ENCODE measurements at places on chromosomes 13 and 19. TPM values are rescaled to one million over a fixed set of nuclear protein-coding genes. Genes with fewer than 3 reads are reported as not detected.
A peak's percentile ranks its signal among the peaks of the same experiment; 100 is the strongest.

GRCh38 chr13:73740666-73741065, 393.5 kb downstream of the KLF12 start:
- DNase-seq, result no peak

GRCh38 chr13:83453300-83453699, 429.0 kb downstream of the SLITRK1 start:
- DNase-seq, result no peak

DNA sequence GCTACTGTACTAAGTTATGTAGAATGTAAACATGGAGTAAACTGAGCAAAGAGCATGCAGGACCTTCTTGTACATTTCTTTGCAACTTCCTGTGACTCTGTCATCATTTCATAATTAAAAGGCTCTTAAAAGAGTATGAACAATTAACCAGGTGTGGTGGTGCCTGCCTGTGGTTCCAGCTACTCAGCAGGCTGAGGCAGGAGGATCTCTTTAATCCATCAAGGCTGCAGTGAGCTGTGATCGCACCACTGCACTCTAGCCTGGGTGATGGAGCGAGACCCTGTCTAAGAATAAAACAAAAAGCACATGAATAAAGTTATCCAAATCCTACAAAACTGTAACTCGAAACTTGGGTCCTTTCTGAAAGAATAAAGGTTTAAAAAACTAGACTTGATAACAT, 5.8 kb upstream of the SPACA7 start:
- no peak for DNase-seq

DNA sequence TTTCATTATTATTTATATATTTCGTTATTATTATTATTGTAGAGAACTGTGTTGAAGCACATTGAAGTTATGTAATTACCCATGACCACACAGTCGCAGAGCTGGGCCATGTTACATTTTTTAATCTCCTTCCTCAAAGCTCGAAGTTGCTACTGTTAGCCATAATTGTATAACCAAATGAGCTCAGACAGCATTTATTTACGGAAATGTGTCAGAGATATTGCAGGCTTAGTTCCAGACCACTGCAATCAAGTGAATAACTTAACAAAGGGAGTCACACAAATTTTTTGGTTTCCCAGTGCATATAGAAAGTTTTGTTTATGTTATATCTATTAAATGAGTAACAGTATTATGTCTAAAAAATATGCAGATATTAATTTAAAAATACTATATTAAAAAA, 147.1 kb upstream of the SLITRK1 start:
- DNase-seq, result no peak

The FGF22 gene
- 0.29 TPM for total RNA-seq

The TICAM1 gene
- total RNA-seq, result 7.4 TPM

- DNase-seq, result no peak
Measured at GRCh38 chr13:109271555-109272541, 514.5 kb downstream of the IRS2 start.

DNA sequence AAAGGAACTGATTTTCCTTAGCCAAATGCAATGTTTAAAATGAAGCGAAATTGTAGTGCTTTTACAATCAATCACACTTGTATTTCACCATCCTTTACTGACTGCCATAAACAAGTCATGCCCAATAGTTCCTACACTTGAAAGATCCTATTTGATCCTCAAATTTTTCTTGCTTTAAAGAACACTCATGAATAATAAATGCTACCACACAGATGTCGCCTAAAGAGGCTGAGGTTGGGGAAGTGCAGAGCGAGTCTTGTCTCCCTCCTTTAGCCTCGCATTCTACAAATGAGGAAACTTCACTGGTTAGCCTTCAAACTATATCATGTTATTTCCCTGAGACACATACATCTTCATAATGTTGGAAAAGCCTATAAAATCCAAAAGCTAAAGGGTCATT, 18.7 kb upstream of the AMER2 start:
- no peak for DNase-seq

DNA sequence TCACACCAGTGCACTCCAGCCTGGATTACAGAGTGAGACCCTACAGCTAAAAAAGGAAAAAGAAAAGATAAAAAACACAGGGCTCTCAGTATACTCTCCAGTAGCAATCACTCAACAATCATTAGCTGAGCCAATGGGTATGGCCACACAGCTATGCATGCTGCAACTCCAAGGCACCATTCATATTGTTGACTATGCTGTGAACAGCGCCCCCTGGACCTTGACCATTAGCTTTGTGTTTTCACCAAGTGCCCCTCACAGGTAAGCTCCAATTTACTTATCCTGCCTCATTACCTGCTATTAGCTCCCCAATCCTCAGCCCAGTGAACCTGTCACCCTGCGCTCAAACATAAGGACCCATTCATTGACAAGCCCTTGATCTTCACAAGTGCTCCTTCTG, 35.8 kb downstream of the ZIC5 start:
- DNase-seq, result no peak

- DNase-seq, result peak; percentile 87
Measured at GRCh38 chr19:28023064-28023463, 1189.9 kb downstream of the UQCRFS1 start.

DNA sequence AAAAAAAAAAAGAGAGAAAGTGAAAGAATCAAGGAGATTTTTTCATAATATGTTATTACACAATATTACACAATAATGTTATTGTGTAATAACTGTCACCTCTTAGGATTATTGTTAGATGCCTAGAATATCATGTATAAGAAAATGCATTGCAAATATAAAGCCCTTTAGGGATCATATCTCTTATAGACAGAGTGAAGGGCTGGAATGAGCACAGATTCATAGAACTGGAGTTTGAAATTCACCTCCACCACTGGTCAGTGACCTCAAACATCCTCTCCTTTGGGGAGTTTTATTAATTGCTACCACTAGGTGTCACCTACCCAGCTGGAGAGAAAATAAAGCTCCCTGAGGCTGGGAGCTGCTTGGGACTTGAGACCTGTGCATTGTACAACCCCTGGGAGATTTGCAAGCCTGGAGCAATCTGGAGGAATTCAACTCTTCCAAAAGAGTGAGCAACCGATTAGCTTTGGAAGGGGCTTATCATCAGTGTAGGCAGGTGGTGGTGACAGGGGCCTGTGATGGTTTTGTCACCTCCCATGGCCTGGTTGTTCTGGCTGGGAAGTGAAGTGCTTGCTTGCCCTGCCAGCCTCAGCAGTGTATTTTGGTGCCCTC, 30.3 kb upstream of the FRY start:
- DNase-seq, result no peak

The CCDC70 gene
- total RNA-seq, result not detected

DNA sequence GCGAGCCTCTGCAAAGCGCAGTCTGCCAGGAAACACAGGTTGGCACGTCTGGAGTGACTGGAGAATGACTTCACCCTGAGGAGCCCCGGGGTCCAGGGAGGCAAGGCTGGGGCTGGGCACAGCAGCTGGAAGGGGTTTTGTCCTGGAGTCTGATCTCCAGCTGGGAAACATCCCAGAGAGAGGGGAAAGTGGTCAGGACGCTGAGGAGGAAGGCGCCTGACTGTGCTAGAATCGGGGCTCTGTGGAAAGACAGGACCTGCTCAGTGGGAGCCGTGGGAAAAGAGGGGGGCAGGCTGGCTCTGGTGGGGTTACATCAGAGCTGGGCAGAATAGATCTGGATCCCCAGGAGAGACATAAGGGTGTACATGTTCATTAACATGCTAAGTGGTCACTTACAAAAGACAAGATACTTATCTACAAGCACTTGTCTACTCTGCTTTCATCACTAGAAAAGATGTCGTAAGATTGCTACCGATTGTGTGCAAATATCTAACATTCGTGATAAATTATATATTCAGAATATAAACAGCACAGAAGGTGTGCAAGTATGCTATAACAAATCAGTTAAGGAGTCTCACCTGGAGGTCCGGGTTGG, 106.6 kb downstream of the COL4A1 start:
- DNase-seq, result no peak

DNA sequence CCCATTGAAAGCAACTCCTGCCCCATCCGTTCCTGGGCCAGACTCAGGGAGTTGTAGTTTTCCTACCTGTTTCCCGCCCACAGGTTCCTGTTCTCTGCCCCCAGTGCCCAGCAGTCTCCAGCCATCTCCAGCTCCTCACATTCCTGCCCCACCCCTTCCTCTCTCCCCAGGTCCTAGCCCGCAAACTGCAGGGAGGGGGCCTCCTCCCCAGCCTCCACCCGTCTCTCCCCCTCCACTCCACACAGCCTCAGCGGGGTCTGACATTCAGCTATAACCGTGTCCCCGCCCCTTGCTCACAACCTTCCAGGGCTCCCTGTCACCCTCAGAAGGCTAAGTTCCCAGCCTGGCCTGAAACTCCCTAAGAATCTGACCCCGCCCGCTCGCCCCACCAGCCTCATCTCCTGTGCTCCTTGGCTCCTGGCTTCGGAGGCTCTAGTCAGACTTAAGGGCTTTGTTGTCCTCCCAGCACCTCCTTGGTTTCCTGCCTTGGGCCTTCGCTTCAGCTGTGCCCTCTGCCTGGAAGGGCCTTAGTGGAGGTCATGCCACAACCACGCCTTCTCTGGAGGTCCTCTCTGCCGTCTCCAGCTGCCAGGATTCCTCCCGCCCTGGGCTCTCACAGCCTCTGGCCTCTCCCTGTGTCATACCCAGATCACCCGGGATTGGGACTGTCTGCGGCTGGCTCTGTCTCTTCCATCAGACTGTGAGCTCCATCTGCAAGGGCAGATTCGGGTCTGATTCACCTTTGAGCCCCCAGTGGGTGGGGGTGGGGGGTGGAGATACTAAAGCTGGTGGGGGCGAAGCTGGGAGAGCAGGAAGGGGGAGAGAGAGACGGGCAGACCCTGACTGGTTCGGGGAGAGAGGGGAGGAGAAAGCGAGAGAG, 5.1 kb upstream of the SPACA6 start:
- no peak for DNase-seq

The ZIM2 gene
- total RNA-seq, result not detected

DNA sequence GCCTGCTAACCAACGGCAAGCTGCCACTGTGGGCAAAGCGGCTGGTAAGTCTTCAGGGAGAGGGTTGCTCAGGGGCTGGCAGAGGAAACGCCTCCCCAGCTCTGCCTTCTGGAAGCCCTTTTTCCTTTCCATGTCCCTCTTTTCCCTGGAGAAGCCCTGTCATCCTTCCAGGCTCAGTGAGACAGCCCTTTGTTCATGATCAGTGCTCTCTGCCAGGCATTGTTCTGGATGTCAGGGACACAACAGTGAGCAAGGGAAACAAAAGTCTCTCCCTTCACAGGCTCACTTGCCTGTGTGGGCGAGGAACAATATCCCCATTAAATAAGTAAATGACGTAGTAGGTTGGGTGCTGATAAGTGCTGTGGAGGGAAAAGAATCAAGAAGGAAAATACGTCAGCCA, 13.9 kb upstream of the OVOL3 start:
- no peak for DNase-seq

GRCh38 chr19:50573741-50574461, 5.7 kb upstream of the LRRC4B start:
- no peak for DNase-seq

The KIR3DL2 gene
- total RNA-seq, result not detected

GRCh38 chr19:47663911-47664771, 49.1 kb upstream of the EHD2 start:
- DNase-seq, result peak; percentile 73

The SIGLEC11 gene
- not detected for total RNA-seq

The ZNF699 gene
- 3.4 TPM for total RNA-seq

DNA sequence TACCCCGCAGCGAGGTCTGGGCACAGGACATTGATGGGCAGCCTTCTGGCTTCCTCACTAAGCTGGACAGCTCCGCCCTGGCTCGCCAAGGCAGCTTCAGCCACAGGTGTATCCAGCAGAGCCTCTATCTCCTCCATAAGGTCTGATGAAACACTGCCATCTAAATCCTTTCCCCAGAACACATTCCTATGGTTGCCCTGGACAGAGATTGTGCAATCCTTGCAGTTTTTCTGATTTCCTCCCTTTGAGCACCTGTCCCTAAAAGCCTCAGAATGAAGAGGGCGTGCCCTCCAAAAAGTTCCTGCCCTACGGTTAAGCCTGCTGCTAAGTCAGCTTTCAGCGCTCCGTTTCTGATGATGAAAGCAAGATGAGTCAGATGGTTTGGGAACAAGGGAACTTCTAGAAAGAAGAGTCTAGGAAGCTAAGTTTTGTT, 21.0 kb downstream of the CLEC4M start:
- DNase-seq, result no peak

DNA sequence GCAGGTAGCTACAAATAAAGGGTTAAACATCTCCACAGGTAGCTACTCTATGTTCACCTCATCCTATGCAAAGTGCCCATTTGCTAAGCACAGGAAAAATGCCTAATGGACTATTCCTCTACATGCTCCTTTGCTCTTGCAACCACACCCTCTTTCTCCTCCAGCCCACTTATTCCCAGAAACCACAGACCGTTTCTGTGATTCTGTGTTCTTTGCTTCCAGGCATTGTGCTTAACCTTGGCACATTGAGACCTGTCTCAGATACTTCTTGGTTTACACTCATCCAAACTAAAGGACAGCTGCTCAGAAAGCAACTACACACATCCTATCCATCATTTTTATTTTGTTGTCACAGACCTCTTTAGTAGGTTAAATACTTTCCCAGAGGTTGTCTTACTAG, 785.0 kb upstream of the MIR17HG start:
- no peak for DNase-seq

The GNG8 gene
- total RNA-seq, result not detected

The MYH14 gene
- 19.2 TPM for total RNA-seq

The ZNF99 gene
- not detected for total RNA-seq

DNA sequence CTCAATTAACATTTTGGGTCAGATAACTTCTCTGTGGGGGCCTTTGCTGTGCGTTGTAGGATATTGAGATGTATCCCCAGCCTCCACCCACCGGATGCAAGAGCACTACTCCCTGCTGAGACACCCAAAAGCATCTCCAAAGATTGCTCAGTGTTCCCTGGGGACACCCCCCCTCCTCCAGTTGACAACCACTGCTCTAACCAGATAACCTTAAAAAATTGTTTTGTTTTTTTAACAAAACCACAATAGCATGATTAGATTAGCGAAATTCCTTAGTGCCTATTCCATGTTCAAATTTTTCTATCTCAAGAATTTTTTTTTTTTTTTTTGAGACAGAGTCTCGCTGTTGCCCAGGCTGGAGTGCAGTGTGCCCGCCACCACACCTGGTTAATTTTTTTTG, 2.6 kb upstream of the EPN1 start:
- DNase-seq, result no peak

GRCh38 chr19:36489920-36490415, 607 bp upstream of the ZNF566 start:
- no peak for DNase-seq

Data from epithelial cell of proximal tubule (primary cell).